ENCODE measurements at places on chromosomes 12 and 14.

DNA sequence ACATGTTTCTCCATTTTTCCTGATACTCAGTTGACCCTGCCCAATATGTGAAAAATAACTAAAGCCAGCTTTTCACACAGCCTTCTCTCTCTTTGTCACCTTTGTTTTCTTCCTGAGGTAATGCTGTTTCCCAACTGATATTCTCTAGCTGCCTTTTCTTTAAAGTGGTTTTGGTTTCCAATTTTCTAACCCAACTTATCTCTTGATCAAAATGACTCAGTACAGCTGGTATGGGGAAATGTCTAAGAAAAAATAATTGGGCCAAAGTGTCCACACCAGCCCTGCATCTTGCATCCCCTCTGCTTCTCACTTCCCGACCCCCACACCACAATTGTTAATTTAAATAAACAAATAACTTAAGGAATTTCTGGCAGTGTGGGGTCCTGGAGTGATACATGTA is 193.8 kb downstream of the SYT1 start:
- no peak for DNase-seq

- DNase-seq, result no peak
Measured at GRCh38 chr12:45289245-45290215, 73.6 kb downstream of the ANO6 start.

DNA sequence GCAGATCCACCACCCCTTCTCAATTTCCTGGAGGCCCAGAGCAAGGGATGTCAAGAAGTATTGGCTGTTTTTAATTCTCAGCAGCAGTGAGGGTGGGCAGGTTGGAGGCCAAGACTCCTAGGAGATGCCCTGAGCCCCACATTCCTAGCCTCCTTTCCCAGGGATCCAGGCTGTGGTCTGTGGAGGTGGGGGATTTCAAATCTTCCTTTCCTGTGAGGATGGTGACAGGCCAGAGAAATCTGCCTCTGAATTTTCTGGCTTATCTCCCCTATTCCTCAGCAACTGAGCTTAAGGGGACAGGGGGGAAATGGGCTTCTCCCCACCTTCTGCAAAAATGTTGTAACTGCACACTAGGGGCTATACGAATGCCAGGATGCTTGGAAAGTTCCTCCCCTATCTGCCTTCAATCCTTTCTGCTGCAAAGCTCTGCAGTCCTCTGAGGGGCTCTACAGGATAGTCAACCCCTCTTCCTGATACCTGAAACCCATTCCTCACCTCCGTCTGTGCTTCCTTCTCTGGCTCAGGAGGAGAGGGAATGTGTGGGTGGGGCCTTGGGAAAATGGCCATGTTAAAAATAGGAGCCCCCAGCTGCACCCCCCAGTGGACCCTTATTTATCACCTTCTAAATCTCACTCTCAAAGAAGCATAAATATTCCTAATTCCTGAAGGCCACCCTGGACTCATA is 6.6 kb downstream of the GPR84 start:
- no peak for DNase-seq

GRCh38 chr12:15707516-15708199 is 81.5 kb downstream of the EPS8 start:
- DNase-seq, result no peak

GRCh38 chr12:104534162-104534856 is 77.6 kb downstream of the CHST11 start:
- DNase-seq, result no peak

DNA sequence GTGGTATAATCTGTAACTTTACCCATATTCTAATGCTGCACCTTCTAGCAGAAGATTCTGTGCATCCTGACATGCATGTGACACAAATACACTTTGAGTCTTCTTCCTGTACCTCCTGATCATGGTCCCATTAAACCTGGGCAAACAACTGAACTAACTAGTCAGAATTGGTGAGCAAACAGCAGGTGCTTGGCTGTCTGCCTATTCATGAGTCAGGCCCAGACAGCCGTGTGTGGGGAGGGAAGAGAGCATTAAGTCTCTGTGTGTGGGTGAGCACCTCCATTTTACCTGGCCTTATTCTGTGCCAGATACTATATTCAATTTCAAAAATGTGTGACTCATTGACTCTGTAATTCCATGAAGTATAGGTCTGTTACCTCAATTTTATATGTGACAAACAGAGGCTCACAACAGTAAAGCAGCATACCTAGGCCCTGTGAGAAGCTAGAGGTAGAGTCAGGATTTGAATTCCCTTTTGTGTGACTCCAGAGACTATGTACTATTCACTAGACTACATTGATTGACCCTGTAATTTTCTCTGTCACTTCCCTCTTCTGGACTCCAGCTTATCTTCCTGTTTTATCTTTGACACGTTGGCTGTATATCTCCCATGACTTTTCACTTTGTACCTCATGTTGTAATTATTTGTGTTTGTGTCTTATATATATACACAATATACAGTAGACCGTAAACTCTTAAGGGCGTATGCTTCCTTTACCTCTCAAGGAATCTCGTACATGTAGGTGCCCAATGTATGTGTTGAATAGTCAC is 32.2 kb downstream of the SUSD6 start:
- peak; percentile 89 for DNase-seq

DNA sequence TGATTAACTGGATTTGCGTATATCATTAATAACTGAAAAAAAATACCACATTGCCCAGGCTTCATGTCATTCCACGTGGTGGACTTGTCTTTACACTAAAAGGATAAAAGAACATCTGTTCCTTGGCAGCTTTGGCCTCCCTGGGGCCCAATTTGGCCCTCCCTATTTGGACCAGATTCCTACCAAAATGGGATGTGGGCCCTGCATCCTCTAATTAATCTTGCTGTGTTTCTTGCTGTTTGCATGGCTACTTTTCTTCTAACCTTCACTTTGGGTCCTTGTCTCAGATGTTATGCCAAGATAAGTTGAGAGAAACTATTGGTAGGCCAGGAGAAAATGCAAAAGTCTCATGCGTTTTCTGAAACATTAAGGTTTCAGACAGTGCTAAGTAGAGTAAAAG is 57.5 kb downstream of the PTHLH start:
- no peak for DNase-seq

DNA sequence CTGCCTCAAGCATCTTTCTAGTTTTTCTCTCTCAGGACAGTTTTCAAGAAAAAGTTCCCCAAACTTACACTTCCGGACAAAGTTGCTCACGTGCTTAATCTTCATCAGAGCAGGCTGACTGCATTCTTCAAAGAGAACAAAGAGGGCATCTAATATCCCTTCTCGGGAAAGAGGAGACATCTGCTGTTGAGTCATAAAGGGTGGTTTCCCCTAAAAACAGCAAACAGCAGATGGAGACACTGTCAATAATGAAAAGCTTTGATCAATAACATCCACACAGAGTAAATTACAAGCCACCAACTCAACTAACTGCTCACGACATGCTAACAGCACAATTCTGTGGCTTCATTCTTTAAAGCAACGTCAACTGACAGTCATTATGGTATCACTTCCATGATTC is 8.1 kb downstream of the CIT start:
- DNase-seq, result no peak

- no peak for DNase-seq
Measured at GRCh38 chr12:82625523-82625922, 61.2 kb upstream of the TMTC2 start.

- no peak for DNase-seq
Measured at GRCh38 chr14:21860172-21860571, 186.6 kb upstream of the OR4E1 start.

GRCh38 chr12:15918066-15918465 is 6.9 kb downstream of the DERA start:
- no peak for DNase-seq

DNA sequence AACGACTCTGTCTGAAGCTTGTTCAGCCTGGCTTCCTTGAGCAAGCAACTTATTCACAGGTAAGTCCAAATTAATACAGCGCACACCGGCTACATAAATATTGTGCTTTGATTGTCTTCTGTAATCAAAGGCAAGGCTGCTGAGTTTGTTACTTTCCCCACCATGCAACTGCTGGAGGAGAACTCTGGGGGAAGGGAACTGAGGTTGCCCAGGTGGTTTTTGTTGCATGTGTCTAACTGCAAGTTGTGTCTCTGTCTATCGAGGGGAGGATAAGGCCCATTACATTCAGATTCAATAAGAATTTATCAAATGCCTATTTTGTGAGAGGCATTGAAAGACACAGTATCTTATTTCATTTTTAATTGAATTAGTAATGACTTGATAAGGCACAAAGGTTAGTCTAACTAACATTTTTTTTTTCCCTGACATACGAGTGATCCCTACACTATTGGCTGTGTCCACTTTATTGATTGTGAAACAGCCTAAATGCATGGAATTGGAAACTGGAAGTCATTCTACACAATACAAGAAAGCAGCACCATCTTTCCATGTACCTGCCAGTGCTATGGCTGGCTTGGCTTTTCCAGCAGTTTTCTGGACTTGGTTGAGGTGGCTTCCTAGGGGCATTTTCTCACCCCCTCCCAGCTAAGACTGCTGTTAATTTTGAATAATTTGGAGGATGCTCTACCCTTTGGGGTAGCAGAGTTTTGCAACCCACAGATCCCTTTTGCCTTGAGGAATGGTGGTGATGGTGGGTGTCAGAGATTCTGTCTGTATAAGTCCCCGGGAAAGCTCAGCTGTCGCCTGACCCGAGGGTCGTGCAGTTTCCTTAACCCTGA is 951 bp upstream of the CHST11 start:
- DNase-seq, result no peak

DNA sequence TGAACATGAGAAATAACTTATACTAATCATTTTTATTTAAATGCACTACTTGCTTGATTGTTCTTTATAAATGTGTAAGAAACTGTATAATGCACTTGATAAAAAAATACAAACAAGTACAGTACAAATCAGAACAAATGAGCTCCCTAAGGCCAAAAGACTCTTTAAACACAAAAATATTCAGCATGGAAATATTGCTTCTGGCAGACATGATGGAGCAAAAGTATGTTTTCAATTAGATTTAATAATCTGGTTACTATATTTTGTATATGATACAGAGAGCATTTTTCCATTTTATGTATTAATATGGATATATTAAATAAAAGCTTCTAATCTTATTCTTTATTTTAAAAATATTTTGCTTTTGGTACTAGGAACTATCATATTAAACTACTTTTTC is 800.2 kb upstream of the LRFN5 start:
- no peak for DNase-seq

DNA sequence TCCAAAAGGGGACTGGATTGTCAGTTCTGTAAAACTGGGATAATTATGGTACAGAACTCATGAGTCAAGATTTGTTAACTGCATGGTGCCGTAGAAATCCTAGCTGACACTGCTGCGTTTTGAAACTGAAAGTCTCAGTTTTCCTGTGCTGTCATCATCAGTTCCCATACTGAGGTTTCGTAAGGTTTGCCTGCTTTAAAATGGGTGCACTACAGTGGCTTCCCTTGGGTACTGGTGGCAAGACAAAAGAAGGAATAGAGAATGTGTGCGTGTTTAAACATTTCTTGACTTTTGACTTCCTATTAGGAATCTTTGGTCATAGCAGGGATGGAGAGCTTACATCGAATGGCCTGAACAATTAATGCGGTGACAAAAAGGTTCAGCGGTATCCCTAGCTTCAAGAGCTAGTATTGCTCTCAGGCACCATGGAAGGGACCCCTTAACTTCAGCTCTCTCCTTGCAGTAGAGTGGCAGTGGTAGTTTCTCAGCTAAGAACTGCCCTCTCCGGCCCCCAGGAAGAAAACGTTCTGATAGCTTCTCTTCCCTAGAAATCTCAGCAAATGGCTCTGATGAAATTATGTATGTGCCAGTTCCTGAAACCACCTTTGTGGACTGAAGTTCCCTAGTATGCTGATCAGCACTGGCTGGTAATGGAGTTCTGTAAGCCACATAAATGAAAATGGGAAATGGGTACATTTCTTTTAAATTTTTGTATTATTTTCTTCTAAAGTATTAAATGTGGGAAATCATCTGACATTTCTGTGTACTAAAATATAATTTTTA is 28.9 kb downstream of the ANO6 start:
- DNase-seq, result no peak

GRCh38 chr12:15550793-15551192 is 228.5 kb downstream of the PTPRO start:
- DNase-seq, result no peak

DNA sequence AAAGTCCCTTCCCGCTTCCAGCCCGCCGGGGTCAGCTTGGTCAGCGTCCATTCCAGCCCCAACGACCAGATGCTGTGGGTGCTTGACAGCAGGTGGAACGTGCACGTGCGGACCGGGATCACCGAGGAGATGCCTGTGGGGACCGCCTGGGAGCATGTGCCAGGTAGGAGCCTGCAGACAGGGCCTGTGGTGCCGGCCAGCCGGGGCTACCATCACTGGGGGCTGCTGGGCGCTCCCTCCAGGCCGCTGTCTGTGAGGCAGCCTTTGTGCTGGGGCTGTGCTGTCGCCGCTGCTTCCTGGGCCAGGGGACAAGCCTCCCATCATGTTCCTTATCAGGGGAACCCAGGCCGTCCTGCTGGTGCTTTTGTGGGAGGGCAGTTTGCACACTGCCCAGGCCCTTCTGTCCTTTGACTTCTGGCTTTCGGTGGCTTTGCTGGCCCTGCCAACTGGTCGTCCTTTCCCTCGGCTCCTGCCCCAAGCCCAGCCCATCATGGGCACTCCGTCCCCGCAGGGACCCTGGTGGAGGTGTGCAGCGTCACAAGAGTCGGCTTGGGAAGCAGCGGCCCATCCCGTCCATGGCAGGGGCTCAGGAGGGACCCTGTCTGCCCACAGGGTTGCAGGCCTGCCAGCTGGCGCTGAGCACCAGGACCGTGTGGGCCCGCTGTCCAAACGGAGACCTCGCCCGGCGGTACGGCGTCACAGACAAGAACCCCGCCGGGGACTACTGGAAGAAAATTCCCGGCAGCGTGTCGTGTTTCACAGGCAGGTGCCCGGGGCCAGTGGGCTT is 12.4 kb downstream of the ANKRD9 start:
- DNase-seq, result no peak

DNA sequence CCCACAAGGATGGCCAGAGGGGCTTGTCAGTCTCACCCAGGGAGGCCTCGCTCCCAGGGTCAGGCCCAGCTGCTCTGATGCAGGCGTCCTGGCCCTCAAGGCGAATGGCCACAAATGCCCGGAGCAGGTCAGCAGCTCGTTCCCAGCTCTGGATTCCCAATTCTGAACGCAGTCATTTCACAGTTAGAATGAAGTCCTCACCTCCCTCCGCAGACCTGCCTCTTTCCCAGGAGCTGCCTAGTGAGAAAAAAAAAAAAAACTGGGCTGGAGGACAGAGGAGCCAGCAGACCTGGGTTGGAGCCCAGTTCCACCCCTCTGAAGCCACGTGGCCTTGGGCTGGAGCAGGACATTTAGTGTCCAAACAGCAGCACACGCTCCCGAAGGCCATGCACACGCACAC is 62.2 kb upstream of the DIO3 start:
- DNase-seq, result no peak
